BE2C (cell line): ENCODE measurements at places on chromosomes 1 and 21.

GRCh38 chr1:52550447-52550846 lies 2.4 kb downstream of the TUT4 start:
- no peak for DNase-seq

GRCh38 chr1:236365999-236366570 lies 28.0 kb upstream of the EDARADD start:
- DNase-seq: no peak

GRCh38 chr1:26368486-26368885 lies 4.1 kb downstream of the ZNF683 start:
- DNase-seq: no peak

DNA sequence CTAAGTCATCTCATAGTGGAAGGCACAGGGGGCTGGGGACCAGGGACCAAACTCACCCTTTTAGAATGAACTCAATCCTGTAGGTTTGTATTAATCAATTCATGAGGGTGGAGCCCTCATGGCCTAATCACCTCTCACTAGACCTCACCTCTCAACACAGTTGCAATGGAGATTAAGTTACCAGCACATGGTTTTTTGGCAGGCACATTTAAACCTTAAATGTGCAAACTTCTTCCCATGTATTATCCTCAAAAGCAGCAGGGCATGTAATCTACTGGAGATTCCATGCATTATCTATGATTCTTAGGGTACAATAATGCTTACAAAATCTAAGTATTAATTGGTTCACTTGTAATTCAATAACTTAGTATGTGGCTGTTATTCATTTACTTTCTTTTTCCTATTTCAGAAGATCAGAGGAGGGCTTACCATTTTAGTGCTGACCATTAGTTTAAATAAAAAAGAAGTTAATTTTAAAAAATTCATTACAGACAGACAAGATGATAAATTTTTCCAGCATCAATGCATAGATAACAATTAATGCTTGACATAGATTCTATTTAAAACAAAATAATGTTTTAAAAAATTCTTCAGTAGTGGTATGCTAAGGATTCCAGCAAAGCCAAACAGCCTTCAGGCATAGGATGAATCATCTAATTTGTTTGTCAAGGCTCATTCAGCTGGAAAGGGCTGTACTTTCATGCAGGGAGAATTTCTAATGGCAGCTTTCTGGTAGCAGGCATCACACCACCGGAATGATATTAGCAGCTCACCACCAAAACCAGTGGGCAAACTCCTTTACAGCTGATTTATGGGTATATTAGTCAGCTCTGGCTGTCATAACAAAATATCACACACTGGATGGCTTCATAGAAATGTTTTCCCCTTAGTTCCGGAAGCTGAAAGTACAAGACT lies 124.6 kb upstream of the ZNF648 start:
- no peak for DNase-seq

GRCh38 chr1:99650773-99651437 lies 5.0 kb downstream of the PALMD start:
- no peak for DNase-seq

DNA sequence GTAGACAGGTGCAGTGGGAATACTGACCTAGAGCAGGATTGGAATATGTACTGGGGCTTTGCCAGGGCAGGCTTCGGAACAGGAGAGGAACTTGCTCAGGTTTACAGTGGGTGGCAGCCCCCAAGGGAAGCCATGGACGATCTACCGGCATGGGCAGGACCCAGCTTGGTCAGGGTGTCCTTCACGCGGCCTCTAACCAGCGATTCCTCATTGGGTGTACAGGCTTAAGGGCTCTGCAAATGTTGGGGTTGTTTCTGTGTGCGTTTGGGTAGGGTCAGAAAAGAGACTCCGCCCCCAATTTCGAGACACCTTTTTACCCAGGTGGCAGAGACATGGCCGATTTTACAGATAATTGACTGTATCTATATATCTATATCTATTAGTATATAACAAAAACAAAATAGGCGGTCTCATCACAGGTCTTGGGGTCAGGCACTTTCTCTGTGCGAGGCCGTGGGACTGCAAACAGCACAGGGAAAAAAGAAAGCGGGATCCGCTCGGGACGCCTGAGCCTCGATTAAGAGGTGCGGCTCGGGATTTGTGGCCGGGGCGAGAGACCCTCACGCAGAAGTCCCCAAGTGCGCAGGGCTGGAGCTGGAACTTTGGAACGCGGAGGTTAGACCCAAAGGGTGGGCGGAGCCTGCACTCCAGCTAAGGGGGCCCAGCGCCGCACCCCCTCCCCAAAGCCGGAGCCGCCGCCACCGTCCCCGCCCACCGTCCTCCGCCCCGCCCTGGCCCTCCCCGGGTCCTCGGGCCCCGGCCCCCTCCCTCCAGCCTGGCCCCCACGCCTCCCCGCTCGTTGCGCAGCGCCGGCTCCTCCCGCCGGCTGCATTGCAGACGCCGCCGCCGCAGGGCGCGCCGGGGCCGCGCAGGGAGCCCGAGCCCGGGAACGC lies 67.5 kb upstream of the VAMP3 start:
- peak; percentile 40 for DNase-seq

- DNase-seq: no peak
Observed at GRCh38 chr1:159929155-159930051, 4.1 kb upstream of the TAGLN2 start.

DNA sequence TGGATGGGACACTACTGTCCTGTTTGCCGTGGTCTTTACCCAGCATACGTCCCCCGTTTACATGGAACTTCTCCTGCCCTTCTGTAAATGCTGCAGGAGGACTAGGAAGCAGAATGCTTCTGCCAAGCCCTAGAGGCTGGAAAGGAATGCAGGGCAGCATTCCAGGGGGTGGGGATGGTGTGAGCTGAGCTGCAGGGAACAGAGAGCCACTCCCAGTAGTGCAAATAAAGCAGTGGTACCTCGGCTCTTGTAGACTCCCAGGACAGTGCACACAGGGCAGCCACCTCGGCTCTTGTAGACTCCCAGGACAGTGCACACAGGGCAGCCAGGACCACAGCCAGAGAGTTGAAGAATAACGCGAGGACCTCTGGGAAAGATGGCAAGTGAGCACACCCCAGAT lies 35.4 kb downstream of the PTPRU start:
- DNase-seq: no peak

DNA sequence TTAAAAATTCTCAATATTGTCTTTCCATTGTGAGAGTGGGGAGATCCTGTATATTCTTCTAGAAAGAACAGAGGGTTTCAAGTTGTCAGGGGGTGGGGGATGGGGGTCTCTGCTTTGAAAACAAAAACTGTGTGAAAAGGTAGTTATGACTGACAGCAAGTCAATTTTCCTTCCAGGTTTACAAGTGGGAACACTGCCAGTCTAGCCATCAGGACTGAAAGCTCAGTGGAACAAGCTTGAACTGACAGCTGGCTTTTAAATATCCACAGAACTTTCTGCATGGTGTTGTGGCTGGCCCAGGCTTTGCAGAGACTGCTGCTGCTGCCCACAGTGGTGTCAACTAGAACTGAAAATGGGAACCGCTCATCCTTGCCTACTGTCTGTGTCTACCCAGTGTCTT lies 162.6 kb downstream of the TNR start:
- DNase-seq: no peak

DNA sequence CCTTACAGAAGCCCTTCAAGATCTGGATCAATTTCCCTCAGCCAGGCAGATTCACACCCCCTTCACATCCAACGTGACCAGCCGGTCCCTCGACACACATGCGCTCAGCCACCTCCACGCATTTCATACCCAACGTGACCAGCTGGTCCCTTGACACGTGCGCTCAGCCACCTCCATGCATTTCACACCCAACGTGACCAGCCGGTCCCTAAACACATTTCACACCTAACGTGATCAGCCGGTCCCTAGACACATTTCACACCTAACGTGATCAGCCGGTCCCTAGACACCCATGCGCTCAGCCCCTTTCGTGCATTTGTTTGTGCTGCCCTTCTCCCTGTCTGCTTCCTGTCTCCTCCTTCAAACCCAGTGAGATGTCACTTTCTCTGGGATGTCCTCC lies 8.8 kb upstream of the PAFAH2 start:
- no peak for DNase-seq

DNA sequence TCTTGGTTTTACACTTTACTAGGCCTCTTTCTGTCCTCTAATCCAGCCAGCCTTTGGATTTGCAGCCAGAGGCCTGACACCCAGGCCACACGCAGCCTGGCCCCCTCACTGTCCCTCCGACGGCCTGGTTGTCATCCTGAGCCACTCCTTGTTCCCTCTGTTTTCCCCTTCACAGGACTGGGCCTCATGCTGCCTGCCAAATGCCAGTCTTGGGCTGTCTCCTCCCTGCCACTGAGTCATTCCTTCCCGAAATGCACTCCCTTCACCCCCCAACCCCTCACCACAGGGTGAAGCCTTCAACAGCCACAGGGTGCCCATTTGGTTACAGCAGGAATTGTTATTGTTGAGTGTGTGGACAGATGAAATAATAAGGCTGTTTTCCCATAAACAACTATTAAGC lies 21.3 kb downstream of the ACOT11 start:
- DNase-seq: no peak

- DNase-seq: no peak
Observed at GRCh38 chr1:156483397-156483796, 17.2 kb downstream of the MEF2D start.
